ENCODE measurements at places on chromosomes 1 and 21. TPM values are rescaled to one million over a fixed set of nuclear protein-coding genes. Genes with fewer than 3 reads are reported as not detected.

The VANGL2 gene
- 16.4 TPM for total RNA-seq

The EXO5 gene
- total RNA-seq: 1.9 TPM

The RASSF5 gene
- total RNA-seq: 17.6 TPM

The SPEN gene
- total RNA-seq: 14.4 TPM

The CR1L gene
- not detected for total RNA-seq

The SHISAL2A gene
- total RNA-seq: not detected

The EXO1 gene
- total RNA-seq: 10.7 TPM

The WLS gene
- 37.3 TPM for total RNA-seq

The OR2L13 gene
- total RNA-seq: not detected

The UTS2 gene
- total RNA-seq: 0.33 TPM

The C8A gene
- total RNA-seq: not detected

The TNNT2 gene
- total RNA-seq: 1.3 TPM

The CRYAA gene
- not detected for total RNA-seq

The OR2T29 gene
- total RNA-seq: not detected

The NR1I3 gene
- total RNA-seq: not detected

The FCGR3A gene
- total RNA-seq: not detected

The CEP104 gene
- total RNA-seq: 14.5 TPM

The SPRR5 gene
- total RNA-seq: 0.71 TPM

The HS2ST1 gene
- total RNA-seq: 8.8 TPM

The DBT gene
- 4.7 TPM for total RNA-seq

The CFH gene
- 33.3 TPM for total RNA-seq

The ERICH3 gene
- not detected for total RNA-seq

The DISC1 gene
- 0.99 TPM for total RNA-seq

All from airway epithelial cell (primary cell).